ENCODE measurements at places on chromosomes 3 and 15.

DNA sequence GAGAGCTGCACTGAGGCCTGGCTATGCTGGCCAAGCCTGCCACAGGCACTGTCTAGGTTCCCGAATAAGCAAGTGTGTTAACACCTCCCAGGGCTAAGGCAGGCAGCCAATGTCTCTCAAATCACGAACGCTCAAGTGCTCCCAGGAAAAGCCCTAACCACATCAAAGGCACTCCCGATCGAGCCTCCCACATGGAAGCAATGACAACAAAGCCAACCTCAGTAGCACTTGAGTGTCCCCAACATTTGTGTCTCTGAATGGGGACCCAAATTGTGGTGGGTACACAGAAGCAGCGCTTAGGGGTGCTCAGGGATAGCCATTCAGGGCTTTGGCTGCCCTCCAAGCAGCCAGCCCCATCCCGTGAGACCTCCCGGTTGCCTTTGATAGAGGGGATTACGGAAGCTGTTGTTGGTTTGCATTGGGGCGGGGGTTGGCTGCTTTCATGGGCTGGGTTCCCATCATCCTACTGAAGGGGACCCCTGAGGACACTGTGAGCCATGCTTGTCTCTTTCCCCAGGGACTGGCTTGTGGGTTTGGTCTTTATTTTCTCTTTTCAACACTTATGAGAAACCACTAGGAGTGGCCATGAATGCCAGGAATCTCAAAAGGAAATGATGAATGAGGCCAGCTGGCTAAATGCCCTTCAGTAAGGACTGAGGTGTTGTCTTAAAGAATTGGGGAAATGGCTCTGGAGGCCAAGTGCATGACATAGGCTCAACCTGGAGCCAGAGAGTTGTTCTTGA lies 234.1 kb upstream of the FEZF2 start:
- no peak for DNase-seq

- DNase-seq, result no peak
Measured at GRCh38 chr3:152019508-152019907, 146.1 kb downstream of the SUCNR1 start.

- DNase-seq, result no peak
Measured at GRCh38 chr3:119697394-119697793, 5.4 kb upstream of the CFAP91 start.

GRCh38 chr15:45429941-45430792 lies 51.8 kb upstream of the GATM start:
- DNase-seq, result peak; percentile 23

- peak; percentile 35 for DNase-seq
Measured at GRCh38 chr15:69499521-69500211, 47.0 kb downstream of the RPLP1 start.

DNA sequence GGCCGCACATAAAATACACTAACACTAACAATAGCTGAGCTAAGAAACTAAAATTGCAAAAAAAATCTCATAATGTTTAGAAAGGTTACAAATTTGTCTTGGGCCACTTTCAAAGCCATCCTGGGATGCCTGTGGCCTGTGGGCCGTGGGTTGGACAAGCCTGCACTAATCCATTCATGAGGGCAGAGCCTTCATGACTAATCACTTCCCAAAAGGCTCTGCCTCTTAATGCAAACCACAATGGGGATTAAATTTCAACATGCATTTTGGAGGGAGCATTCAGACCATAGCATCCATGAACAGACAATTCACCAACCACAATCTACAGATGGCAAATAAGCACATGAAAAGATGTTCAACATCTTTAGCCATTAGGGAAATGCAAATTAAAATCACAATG lies 128.2 kb downstream of the SUCLG2 start:
- DNase-seq, result no peak

- no peak for DNase-seq
Measured at GRCh38 chr3:103624271-103624670, 1189.5 kb downstream of the ZPLD1 start.

GRCh38 chr15:57726411-57726810 lies 19.9 kb downstream of the POLR2M start:
- DNase-seq, result no peak

DNA sequence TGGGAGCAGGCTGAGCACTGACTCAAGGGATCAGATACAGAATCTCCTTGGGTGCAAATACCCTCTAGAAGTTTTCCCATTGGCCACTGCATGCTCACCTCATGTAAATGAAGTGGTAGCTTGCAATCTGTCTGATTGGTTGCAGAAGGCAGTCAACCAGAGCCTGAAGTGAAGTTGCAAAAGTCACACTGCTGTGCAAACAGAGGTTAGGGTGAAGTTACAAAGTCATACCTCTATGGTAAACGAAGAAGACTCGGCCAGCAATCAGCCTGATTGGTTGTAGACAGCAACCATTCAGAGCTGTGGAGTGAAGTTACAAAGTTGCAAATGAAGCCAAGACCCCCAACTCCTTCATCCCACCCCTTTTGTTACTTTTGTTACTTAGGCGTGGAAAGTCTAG lies 27.1 kb downstream of the STARD9 start:
- no peak for DNase-seq

DNA sequence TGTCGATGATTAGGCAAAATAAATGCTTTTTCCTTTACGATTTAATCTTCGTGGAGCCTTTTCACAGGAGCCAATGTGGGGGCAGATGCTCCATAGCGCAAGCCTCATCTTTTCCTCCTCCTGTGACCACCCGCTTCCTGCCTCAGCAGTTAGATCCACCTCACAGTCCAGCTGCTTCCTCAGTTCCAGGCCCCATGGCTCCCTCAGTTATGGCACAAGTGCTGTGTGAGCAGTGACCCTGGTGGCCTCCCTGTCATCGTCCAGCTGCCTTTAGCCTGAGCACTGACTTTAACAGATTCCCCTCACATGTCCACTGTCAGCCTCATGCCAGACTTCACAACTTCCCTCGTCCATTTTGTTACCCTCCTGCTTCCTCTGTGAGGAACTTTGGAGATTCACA lies 424.6 kb upstream of the GBE1 start:
- no peak for DNase-seq

DNA sequence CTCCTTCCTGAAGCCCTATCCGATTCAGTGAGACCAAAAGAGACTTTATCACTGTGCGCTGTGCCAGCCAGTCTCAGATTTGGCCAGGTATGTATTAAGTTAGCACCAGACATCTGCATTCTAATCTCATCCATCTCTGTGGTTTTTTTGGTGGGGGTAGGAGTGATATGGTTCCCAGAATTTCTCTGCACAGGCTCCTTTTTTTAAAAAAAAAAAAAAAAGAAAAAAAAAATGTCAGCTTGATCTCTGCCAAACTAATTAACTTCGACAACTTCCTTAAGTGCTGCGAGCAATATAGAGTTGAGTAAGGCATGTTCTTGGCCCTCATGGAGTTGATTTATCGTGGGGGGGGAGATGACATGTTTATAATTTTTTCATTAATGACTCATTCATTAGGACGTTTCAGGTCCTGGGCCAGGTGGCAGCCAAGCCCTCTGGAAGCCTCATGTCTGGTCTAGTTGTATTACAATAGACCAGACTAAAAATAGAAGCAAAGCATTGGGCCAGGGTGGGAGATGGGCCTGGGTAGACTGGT lies 12.9 kb downstream of the SLCO3A1 start:
- DNase-seq, result no peak

- no peak for DNase-seq
Measured at GRCh38 chr15:38714309-38715072, 149.9 kb upstream of the RASGRP1 start.

- no peak for DNase-seq
Measured at GRCh38 chr3:148006508-148006907, 597.3 kb downstream of the ZIC1 start.

GRCh38 chr3:114093596-114093995 lies 37.1 kb downstream of the QTRT2 start:
- peak; percentile 8 for DNase-seq

DNA sequence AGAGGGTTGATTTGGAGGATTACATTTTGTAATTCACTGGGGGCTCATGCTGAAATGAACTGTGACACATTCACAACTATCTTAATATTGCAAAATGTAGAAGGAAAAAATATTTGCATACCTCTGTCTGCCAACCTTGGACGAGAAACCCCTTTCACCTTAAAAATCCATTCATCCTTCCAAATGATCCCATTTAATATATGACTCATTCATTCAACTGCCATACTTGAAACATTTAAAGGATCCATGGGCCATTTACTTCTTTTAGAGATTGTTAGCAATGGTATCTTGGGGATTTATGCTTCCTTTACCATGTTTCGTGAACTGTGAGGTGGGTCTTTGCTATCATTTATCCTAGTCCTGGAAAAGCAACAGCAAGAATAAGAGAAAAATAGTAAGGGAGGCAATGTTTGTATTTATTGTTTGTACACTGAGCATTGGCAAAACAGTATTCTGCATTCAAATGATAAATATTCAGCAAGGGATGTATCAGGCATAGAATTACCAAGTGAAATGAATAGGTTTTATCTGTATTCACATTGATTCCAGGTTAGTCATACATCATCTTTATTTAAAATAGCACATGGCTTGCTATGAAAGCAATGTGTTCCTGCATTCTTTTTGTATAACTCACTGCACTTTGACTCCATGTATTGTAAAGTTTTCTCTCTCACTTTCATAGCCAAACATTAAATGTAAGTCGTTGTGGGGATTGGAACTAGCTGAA lies 378.1 kb downstream of the NSUN3 start:
- no peak for DNase-seq

DNA sequence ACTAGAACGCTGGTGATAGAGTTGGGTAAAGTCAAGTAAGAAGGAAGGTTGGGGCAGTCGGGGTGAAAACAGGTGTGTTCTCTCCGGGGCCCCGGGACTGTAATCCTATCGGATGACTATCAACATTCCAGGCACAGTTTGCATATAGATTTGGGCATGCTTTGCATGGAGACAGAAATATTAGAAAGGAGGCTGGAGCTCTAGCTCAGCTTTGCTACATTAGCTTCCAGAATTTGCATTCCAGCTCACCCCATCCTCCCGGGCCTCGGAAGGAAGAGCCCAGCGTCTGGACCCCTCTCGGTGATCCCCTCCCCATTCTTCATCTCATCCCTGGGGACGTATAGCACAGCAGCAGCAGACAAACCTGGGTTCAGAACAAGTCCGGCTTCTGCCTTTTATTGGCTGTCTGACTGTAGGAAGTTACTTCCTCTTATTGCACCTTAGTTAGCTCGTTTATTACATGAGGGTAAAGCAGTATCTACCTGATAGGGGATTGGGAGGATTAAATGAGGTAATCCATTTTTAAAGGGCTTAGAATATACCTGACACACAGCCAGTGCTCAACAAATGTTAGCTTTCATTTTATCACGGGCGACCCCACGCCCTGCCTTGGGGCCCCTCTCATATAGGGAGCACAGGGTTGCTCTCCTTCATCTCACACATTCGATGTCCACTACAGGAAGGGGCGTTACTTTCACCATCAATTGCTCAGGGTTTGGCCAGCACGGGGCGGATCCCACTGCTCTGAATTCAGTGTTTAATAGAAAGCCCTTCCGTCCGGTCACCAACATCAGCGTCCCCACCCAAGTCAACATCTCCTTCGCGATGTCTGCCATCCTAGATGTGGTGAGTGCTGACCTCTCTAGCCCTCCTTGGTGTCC lies 3.2 kb downstream of the HTR3E start:
- DNase-seq, result no peak

DNA sequence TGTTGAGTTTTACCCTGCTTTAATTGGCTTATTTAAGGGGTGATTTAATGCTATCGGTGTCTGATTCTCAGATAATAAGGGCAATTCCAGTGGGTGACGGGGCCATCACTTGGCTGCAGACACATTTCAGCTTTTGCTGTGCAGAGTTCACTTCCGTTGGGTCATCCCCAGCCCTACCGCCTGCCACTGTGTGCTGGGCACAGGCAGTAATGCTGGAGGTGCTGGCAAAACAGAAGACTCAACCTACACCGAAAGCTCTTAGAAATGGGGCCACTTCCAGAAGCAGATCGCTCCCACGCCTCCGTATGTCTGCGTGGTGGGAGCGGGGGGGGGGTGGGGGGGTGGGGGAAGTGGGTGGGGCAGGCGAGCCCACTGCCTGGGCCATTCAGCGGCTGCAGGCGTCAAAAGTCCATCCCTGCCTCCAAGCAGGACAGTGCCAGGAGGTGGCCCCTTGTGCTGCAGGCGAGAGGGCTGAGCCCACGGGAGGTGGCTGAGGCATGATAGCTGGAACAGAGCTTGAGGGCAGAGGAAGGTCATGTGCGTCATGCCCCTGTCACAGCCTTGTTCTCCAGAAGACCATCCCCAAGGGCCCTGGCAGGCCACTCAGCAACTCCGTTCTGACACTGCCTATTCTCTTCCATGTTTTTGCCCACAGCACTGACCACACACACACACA lies 128.3 kb downstream of the ATP10A start:
- no peak for DNase-seq

DNA sequence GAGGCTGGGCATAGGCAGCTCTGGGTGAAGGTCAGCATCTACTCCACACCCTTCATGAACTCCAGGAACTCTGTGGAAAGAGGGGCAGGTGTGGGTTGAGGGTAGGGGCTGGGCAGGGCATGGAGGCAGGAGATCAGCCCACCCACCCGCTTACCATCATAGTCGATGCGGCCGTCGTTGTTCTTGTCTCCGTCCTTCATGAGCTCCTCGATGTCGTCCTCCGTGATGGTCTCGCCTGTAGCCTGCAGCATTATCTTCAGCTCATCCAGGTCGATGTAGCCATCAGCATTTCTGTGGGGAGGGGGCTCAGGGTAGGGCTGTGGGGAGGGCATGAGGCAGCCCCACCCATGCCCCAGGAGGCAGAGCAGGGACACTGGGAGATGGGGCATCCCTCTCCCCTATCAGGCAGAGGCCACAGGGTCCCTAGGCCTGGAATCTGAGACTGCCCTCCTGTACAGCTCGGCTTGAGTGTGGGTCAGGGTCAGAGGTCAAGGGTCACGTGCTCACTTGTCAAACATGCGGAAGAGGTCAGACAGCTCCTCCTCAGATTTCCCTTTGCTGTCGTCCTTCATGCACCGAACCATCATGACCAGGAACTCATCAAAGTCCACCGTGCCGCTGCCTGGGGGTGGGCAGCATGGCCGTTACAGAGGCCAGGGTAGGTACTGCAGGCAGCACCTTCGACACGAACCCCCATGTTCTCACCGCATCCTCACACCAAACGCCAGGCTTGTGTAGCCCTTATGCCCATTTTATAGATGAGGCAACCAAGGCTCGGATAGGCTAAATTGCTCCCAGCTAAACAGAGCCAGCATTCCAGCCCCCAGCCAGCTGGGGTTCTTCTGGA lies 2.4 kb downstream of the TNNC1 start:
- DNase-seq, result no peak

GRCh38 chr15:72536506-72536905 lies 62.4 kb downstream of the ARIH1 start:
- no peak for DNase-seq

All from Ammon's horn (tissue), 1 donor.